NCI-H774 (cell line): ENCODE measurements at places on chromosomes 3 and 15.

GRCh38 chr15:73684581-73685455, 635 bp downstream of the CD276 start:
- peak; percentile 2 for DNase-seq

DNA sequence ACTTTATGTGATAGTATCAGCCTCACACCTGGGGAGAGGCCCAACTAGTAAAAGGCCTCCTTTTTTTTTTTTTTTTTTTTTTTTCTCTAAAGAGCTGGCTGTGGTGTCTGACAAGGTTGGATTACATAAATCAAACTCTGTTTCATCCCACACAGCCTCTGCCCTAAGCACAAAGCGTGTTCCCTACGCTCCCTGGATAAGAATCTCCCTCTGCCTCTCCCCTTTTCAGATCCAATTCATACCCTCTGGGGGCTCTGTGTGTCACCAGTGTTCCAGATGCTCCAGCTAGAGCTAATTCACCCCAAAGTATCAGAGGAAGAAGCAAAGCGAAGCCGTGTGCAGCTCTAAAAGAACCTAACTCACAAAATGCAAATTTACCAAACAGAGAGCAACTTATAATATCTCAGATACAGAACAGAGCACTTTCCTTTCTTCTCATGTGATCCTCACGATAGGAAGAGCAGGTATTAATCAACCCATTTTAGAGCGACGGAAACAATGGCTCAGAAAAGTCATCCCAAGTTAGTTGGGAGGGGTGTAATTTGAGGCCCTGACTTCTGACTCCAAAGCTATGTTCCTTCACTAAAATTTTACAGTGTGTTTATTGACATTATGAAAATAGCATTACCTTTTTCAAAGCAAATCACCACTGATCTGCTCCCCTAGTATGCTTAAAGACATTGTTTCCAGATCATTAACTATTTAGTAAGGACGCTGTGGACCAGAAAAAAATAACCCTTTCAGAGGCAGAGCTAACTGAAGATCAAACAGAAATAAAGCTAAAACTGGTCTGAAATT, 12.4 kb downstream of the BMF start:
- no peak for DNase-seq

- no peak for DNase-seq
Measured at GRCh38 chr15:68382286-68383007, 49.5 kb downstream of the ITGA11 start.

GRCh38 chr15:91022075-91022831, at the start of gene VPS33B:
Gene VPS33B, minus strand, starts transcription at chr15:91022594. Its CDS starts 345 bp downstream, at chr15:91022249.
- DNase-seq = peak; percentile 86

DNA sequence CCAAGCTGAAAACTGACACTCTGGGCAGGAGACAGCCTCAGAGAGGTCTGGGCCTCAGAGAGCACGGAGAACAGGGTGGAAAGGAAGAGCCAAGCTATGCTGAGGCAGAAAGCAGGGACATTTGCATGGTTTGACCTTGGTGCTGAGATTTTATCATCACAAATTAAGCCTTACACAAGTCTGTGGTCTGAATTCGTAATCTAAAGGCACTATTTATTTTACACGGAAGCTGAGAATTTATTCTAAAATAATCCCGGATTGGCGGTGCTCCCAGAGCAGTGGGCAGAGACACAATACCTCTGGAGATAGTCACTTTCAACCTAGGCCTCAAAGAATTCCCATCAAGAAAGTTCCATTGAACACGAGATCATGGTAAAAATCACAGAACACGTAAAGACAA, 47.5 kb downstream of the CFAP92 start:
- no peak for DNase-seq

GRCh38 chr3:194103505-194103904, 32.4 kb upstream of the HES1 start:
- DNase-seq = no peak

- no peak for DNase-seq
Measured at GRCh38 chr15:49154359-49154758, 1.0 kb downstream of the COPS2 start.

DNA sequence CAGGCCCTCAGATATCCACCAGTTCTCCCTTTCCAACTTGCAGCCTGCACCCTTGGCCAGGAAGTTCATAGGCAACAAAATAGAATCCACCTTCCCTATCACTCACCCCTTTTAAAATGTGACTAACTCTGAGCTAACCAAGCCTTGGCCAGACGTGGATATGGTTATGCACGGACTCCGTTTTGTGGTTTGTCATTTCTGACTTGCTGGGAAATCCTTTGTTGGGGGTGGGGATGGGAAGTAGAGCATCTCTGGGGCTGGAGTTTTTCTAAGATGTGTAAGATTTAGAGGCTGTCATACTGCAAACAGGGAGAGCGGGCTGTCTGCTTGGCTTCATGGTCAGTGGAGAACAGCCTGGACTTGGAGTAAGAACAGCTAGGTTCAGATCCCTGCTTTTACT, 62.6 kb downstream of the SMAD3 start:
- DNase-seq = no peak

- DNase-seq = no peak
Measured at GRCh38 chr15:68557469-68558317, 21.1 kb upstream of the CORO2B start.

- no peak for DNase-seq
Measured at GRCh38 chr3:127671523-127672428, 976 bp upstream of the ABTB1 start.

DNA sequence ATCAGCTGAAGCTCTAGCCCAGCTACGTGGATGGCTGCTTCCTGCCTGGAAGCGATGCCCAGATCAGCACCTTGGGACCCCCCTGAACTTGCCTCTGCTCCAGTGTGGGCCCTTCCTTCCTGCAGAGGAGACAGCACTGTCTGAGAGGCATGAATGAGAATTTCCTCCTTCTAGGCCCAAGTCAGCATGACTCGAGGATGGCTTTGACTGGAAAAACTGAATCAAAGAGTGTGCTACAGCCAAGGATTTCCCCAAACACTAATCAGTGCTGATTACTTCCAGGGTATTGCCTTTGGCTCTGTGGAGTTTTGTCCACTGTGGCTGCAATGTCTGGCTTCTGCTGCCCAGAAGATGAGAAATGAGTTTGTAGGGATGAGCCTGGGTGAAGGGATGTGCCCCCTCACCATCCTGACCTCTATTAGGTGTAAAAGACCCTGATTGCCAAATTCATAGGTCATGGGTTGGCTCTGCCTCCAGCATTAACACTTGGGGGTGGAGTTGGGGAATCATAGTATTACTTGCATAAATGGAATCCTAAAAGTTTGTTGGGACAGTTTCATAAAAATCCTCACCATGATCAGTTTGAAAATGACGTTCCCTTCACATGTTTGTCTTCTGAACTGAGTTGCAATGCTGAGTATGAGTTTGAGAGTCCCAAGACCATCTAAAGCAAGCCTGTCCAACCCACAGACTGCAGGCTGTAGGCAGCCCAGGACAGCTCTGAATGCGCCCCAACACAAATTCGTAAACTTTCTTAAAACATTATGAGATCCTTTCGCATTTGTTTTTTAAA, 36.7 kb downstream of the FLNB start:
- no peak for DNase-seq

DNA sequence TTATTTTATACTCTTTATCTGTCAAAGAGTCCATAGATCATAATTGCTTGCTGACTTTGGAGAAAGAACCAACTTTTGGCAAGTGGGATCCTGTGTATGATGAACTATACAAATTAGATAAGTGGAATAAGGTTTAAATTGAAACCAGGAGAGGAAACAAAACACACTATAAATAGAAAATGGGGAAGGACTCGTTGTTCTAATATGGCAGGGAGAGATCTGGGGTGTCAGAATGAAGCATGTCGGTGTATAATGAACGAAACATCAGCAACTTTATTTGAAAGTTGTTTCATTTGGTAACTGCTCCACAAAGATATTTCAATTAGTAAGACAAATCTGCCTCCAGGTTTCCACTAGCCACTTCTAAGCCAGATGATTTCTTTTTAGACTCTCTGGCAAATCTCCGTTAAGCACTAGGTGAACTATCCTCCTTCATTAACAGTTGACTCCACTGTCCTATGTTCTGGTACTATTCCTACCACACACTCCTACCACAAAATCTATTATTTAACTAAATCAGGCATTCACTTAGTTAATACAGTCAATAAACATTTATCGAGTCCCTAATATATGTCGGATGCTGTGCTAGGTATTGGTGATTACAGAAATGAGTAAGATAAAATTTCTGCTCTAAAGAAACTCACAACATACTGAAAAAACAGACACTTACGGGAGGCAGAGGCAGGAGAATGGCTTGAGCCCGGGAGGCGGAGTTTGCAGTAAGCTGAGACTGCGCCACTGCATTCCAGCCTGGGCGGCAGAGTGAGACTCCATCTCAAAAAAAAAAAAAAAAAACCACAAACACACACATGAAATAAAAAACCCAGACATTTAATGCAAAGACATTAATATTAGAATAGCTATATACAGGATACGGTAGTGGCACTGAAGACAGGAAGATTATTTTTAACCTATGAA, 20.1 kb downstream of the SLC15A2 start:
- DNase-seq = no peak

- no peak for DNase-seq
Measured at GRCh38 chr3:181855825-181856224, 144.1 kb downstream of the SOX2 start.

DNA sequence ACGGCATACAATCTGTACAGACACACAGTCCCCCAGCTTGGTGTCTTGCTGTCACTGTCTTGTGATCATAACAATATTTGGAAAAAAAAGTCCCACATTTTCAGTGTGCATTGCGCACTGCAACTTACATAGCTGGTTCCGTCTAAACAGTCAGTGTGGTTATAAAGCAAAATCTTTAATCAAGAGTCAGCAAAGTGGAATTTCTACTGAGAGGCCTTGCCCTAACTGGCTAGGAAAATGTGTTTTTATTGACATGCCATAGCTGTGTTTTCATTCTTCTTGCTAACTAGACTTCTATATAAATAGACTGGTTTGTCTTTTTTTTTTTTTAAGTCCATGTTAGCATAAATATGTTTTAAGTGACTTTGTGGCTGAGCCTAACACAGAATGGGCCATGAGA, 174.8 kb downstream of the POLR2M start:
- DNase-seq = no peak

DNA sequence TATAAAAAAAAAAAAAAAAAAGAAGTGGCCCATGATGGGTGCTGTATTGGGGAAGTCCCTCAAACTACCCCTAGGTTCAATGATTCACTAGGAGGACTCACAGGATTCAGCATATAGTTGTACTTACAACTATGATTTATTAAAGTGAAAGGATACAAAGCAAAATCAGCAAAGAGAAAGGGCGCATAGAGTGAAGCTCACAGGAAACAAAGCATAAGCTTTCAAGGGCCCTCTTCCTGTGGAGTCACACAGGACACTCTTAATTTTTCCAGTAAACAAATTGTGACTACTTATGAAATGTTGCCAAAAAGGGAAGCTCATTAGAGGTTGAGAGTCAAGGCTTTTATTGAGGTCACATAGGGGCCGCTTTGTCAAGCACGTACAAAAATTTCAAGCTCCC, 153.7 kb upstream of the GAP43 start:
- peak; percentile 72 for DNase-seq

DNA sequence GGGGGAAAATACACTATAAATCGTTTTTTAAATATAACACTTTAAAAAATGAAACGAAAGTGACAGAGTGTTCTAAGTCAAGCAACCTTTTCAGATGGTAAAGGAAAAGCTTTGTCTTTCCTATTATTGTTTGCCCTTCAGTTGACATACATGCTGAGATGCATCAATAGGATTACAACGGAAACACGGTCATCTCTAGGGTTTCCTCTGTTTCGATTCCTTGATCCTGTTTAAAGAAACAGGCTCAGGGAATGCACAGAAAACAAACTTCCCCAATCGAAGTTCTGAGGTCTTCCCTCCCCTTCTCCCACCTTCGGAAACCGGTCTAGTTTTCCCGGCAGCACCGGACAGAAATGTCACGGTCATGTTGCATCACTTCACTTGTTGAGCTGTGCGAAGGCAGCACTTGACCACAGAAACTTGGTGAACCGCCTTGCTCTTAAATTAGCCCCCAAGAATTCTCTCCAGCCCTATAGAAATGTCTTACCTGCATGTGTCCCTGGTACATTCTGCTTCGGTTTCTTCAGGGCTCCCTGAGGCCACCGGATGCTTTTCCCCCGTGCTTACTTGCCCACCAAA, 556 bp downstream of the PEX5L start:
- DNase-seq = peak; percentile 51

GRCh38 chr3:28210968-28211713, 30.3 kb upstream of the CMC1 start:
- no peak for DNase-seq

DNA sequence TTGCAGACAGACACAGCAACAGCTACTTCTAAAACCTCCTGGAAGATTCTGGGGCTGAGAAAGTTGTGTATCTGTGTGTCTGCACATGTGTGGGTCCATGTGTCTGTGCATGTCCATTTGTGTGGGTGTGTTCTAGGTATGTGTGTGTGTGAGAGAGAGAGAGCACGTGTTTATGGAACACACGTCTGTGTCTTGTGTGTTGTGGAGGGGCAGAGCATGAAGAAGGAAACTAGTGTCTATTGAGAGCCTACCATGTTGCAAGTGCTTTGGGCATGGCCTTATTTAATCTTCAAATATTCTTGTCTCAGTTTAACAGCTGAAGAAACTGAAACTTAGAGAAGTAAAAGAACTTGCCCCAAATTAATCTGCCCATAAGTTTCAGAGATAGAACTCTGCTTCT, 327.5 kb downstream of the UACA start:
- no peak for DNase-seq

DNA sequence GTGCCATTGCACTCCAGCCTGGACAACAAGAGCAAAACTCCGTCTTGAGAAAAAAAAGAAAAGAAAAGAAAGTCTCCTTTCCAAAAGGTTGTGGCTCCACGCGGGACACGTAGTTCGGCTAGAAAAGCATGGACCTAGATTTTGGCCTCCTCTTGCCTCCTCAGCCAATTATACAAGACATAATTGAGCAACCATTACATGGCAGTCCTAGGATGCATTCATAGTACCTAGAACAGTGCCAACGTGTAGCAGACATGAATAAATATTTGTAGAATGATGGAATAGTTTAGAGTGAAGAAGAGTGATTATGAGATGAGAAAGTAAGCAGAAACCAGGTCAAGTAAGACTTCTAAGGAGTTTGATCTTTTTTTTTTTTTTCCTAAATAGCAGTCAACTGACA, 112.5 kb downstream of the ZNF609 start:
- no peak for DNase-seq
